Hematopoietic multipotent progenitor cell treated with erythropoietin and hydrocortisone succinate and interleukin-3 and kit ligand, for 6 days (in vitro differentiated cells): ENCODE measurements at places on chromosomes 7 and 10.

GRCh38 chr10:100510533-100511308 is 8.9 kb downstream of the SEC31B start:
- peak; percentile 88 for DNase-seq

DNA sequence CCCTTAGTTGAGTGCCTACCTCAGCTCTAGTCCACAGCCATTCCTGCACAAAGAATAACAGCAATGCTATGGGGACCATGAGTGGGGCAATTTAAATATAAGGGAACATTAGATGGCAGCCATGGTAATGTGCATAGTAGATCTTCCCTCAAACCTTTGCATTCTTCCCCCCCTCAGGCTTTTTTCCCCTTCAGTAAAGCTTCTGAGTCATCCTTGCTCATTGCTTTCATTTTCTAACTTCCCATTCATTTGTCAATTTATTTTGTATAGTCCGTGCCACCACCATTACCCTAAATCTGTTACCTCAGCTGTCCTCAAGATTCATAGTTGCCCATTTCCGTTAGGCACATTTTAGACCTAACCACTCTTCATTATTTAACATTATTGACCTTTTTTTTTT is 10.7 kb downstream of the HECTD2 start:
- no peak for DNase-seq

DNA sequence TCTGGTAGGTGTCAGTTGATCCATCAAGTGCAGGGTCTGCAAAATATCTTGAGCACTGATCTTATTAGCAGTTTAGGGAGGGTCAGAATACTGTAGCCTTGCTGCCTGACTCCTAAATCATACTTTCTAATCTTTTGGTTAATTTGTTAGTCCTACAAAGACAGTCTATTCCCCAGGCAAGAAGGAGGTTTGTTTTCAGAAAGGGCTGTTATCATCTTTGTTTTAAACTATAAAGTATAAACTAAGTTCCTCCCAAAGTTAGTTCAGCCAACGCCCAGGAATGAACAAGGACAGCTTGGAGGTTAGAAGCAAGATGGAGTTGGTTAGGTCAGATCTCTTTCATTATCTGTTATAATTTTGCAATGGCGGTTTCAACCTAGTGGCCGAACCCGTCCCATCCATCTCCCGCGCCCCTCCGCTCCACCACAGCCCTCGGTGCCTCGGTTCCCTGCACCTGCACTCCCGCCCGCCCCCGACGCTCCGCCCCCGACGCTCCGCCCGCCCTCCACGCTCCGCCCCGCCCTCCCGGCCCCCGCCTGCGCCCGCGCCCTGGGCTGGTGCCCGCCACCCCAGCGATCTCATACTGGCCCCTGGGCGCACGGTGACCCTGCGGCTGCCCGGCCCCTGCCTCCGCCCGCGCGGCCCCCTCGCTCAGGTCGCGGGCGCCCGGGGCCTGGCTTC is at the start of gene ADCK2:
TSS of gene ADCK2 (plus strand) at position 564 of the 681 bp plus-strand sequence. CDS start 386 bp downstream, outside the sequence.
- DNase-seq = peak; percentile 75

DNA sequence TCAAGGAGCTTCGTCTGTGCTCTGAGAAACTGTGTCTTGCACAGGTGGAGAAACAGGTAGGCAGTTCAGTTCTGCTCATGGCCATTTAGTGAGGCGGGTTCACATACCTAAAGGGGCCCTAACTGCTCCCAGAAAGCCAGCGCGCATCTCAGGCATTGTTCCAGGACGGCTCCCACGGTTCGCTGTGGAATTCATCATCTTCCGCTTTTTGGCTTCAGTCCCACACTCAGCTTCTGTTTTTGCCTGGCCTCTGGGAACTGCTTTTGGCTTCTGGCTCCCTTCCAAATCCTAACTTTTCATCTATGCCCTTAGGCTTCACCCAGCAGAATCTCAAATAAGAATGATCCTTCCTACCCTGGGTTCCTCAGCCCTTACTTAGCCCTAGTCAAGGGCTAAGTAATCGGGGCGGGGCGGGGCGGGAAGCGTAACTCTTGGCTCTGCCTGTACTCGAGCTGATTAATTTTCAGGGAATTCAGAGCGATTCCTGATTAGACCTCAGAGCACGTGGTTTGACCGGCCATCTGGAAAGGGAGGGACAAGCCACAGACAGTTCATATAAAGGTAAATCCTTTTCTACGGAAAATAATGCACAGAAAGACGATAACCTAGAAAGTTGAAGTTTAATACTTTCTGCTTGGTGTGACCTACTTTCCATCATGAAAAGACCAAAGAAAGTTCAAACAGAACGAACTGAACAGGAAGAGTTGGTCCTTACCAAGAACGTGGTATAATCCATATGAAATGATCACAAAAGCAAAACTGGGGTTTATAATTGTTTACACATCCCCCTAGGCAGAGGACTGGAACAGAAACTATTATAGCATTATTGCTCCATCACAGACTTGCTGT is 105.7 kb downstream of the ST8SIA6 start:
- peak; percentile 17 for DNase-seq

GRCh38 chr10:92024700-92025099 is 101.1 kb downstream of the BTAF1 start:
- DNase-seq = no peak

GRCh38 chr10:29648983-29649268 is 14.2 kb upstream of the SVIL start:
- DNase-seq = no peak

DNA sequence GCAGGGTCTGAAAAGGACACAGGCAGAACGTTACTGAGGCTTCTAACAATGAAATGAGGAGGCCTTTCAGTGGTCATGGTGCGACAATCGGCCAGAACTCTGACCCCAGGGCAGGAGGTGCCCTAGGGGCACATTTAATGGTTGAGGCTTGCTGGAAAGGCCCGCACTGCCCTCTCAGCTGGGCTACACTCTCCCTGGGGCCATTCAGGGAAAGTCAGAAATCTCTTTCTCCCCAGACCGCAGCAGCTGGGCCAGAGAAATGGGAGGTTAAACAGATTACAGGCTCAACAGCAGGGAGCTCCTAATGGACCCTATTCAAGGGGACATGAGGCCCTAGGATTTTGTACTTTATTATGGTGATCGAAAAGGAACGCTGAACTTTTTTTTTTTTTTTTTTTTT is 85.6 kb upstream of the FGFR2 start:
- no peak for DNase-seq
